Dorsolateral prefrontal cortex (tissue), 122 donors: ENCODE measurements at places on chromosomes 1 and 21. TPM values are rescaled to one million over a fixed set of nuclear protein-coding genes. Genes with fewer than 3 reads are reported as not detected.

GRCh38 chr1:200526709-200527612, 93.6 kb downstream of the KIF14 start:
- no peak for DNase-seq

GRCh38 chr1:197942042-197942441, 24.9 kb downstream of the LHX9 start:
- no peak for DNase-seq

The TDRD5 gene
- 4.1 TPM for total RNA-seq

DNA sequence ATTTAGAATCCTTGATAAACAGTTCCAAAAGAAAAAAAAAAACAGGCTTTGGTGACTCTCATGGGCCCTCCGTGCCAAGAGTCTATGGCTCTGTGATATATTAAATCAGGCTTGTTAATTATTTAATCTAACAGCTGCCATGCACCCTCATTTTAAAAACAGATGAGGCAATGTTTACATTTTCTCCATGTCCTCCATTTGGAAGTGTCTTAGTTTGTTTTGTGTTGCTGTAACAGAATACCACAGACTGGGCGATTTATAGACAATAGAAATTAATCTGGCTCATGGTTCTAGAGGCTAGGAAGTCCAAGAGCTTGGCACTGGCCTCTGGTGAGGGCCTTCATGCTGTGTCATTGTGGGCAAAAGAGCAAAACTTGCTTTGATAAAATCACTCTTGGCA, 58.0 kb downstream of the B3GALT5 start:
- no peak for DNase-seq
